ENCODE measurements at places on chromosomes 11 and 22.

GRCh38 chr11:8232849-8233606 lies 30.6 kb downstream of the LMO1 start:
- no peak for DNase-seq

DNA sequence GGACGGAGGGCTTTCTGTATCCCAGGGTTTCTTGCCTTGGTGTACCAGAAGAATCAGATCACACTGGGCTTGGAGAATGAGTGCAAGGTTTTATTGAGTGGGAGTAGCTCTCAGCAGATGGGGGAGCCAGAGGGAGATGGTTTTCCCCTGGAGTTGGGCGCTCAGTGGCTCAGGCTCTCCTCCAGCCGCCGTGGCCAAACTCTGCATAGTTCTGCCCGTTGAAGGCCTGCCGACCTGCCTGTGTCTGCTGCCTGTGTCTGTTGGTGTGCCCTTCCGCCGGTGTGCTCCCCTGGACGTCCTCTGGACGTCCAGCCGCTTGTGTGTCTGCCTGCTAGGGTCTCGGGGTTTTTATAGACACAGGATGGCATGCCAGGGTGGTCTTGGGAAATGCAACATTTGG lies 4.5 kb upstream of the ALKBH8 start:
- no peak for DNase-seq

DNA sequence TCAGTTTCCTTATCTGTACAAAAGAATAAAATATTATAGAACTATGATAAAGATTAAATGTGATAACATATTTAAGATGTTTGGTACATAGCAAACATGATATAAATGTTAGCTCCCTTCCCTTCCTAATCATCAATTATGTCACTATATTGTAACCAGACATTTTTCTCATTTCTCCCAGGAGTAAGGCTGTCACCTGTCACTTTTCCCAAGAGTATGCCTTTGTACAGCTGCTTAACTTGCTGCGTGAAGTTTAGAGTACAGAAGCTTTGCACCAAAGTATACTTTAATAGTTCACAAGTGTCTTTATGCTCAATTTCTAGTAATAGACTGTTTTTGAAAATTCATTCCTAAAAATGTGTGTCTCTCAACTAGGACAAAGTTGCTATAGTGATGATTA lies 186.9 kb downstream of the DLG2 start:
- no peak for DNase-seq

DNA sequence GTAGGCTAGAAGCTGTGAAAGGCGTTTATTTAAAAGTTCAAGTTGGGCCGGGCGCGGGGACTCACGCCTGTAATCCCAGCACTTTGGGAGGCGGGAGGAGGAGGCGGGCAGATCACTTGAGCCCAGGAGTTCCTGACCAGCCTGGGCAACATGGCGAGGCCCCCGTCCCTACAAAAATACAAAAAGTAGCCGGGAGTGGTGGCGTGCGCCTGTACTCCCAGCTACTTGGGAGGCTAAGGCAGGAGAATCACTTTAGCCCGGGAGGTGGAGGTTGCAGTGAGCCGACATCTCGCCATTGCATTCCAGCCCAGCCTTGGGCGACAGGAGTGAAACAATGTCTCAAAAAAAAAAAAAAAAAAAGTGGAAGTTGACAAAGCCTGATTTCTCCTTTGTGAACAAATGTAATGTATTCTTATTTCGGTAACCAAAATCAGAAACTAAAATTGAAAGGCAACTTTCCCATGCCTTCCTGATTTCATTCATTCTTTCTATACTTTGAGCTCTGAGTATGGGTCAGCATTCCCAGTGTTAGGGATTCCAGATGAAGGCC lies 825 bp downstream of the PTPMT1 start:
- DNase-seq = no peak

- no peak for DNase-seq
These were observed 435.4 kb downstream of the BRD1 start for GRCh38 chr22:49392247-49392646.

GRCh38 chr11:29578806-29579205 lies 438.0 kb downstream of the KCNA4 start:
- no peak for DNase-seq

DNA sequence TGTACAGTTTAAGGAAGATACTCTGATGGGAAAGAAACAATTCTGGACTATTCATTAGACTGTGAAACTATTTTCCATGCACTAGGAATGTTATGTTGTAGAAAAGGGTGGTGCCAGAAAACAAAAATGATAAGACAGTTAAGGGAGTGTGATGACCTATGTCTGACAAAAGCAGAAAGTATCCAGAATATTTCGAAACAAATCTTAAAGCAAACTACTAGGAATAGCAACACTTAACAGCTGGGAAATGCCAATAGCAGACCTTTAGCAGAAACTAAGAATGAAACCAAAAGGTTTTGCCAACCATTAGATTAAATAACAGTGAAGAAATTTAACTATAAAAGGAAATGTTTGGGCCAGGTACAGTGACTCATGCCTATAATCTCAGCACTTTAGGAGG lies 3.3 kb upstream of the ARHGAP20 start:
- no peak for DNase-seq

DNA sequence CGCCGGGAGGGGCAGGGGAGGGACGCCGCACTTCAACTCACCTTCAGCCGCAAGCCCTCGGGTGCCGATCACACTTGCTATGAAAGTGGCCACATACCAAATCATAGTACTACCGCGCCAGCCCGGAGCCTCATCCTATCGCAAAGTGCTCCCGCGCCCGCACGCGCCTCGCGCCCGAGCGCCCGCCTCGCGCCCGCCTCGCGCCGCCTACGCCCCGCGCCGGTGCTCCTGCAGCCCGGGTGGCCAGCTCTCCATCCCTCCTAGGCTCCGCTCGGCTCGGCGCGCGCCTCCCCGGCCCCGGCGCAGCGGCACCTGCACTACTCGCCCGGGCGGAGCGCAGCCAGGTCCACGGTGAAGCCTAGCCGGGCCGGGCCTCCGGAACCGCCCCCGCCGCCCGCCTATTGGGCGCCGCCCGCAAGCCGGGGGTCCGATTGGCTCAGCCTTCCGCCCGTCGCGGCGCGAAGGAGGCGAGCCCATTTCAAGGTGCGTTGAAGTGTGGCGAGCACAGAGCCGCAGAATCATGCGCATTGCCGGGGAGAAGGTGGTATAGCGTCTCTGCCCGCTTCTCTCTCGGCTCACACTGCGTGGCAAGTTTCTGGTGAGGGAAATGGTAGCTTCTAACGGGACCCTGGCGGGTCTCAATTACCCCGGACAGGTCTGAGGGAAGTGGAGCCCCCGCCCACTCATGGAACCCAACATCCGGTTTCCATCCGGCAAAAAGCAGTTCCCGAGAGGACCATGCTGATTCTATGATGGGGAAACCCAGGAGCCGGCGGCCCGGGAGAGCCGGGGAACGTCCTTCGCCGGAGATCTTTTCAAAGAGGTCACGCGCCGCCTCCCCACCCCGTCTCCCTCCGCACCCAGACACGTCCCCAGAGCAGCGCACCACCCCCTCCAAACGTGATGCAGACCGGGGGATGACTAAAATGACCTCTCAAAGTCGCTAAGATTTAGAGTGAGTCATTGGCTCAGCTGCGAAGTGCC lies at the start of gene IGSF9B:
IGSF9B (minus strand) TSS at position 319 of the 984 bp plus-strand sequence; CDS start at position 105, 214 bp downstream.
- peak; percentile 62 for DNase-seq

- DNase-seq = no peak
These were observed 36.1 kb upstream of the GUCY1A2 start for GRCh38 chr11:107054391-107054790.

DNA sequence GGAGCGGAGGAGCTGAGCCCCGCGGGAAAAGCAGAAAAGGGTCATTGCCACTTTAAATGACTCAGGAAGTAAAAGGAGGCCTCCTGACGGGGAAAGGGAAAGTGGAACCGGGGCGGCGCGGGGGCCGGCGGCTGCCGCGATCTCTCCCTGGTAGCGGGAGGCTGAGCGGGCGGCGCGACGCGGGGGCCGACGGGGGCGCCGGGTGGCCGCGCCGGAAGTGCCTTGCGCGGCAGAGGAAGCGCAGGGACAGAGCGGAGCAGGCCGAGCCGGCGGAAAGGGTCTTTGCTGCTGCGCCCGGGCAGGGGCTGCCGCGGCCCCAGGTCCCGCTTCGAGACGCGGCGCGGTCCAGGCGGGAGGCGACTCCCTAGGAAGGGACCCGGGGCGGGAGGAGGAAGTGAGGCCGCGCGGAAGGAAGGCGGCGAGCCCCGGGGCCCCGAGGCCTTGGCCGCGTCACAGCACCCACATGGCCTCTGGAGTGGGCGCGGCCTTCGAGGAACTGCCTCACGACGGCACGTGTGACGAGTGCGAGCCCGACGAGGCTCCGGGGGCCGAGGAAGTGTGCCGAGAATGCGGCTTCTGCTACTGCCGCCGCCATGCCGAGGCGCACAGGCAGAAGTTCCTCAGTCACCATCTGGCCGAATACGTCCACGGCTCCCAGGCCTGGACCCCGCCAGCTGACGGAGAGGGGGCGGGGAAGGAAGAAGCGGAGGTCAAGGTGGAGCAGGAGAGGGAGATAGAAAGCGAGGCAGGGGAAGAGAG lies at the start of gene TRIM44:
TRIM44 (plus strand) TSS at position 127 of the 759 bp plus-strand sequence; CDS start at position 464, 337 bp downstream.
- DNase-seq = peak; percentile 68

- DNase-seq = no peak
These were observed 528 bp upstream of the ARRB1 start for GRCh38 chr11:75351791-75352587.

DNA sequence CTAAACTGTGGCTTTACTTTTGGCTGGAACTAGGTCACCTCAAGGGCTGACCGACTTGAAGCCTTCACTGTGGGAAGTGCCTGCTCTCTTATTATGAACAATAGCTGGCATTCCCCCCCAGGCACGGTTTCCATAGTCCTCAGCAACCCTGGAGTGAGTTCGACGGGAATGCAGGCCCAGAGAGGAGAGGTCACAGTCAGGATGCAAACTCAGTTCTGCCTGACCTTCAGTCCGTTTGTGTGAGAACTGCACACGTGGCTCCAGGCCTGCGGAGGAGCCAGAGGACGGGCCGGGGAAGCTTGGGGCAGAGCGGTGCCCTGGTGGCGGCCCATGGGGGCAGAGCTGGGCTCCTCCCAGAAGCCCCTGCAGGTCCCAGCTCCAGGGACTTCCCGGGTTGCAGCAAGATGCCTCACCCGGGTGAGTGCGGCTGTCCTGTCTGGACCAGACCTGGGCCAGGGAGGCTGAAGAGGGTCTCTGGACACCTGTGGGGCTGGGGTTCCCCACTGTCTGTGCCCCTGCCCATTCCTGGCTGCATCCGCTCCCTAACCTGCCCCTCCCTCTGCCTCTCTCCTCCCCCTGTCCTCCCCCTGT lies 17.2 kb downstream of the SLC25A18 start:
- DNase-seq = no peak

GRCh38 chr11:59423835-59424234 lies 2.4 kb downstream of the OR5A2 start:
- no peak for DNase-seq

- DNase-seq = no peak
These were observed 631 bp upstream of the C22orf39 start for GRCh38 chr22:19448076-19448607.

DNA sequence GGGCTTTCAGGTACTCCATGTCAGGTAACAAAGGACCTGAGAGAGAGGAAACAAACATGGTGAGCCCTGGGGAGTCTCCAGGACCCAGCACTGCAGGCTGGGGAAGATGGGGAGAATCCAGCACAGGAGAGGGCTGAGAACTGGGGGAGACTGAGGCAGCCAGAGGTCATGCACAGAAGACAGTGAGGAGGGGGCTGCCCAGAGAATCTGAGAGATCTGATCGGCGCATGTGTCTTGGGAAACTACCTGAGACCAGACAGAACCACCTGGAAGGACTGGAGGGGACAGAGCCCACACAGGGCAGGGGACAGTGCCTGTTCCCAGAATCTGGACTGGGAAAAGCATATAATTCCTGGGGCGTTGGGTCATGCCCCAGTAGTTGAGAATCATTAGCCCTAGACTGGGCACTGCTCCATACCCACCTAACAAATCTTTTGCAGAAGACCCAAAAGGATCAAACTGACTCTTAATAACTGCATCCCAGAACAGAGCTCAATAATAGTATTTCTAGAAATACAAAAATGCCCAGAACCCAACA lies 20.0 kb upstream of the COMT start:
- DNase-seq = no peak
